Eye (tissue), 1 donor: ENCODE measurements at places on chromosomes 4 and X.
A peak's percentile ranks its signal among the peaks of the same experiment; 100 is the strongest.

DNA sequence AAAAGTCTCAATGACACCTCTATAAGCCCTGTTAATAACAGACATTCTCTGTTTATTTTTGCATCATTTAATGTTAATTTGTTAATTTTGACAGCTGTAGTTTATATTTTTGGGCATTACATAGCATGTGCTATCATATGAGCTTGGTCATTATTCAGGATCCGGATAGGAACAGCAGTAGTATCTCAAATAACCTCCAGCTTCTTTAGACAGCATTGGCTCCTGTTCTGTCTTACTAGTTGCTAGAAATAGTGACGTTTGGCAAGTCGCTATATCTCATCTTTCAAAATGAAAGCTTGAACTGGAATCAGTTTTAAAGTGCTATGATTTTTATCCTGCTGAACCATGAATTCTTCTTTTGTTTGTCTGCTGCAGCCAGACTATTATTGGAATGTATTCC is 9.0 kb upstream of the ADGRA3 start:
- DNase-seq, result no peak

DNA sequence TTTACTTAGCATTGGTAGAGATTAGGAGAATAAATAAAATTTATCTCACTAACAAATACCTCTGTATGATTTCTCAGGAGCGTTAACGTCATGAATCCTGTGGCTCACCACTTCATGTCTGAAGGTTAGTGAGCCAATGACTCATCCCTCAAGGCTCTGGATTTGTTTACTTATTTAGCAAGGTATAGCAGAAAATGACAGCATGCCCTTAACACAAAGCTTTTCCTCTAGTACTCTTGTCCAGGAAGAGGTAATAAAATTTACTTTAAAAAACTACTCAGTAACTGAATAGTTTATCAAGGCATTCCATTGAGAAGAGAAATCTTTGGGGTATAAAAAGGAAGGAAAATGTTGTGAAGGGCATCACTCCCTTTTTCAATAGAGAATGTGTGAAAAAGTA is 823.8 kb downstream of the CCSER1 start:
- no peak for DNase-seq

GRCh38 chr4:78747475-78747922 is 28.7 kb upstream of the BMP2K start:
- DNase-seq, result no peak

- peak; percentile 6 for DNase-seq
Observed at GRCh38 chrX:107596651-107597050, 31.7 kb upstream of the PRPS1 start.

GRCh38 chr4:108157655-108158054 is 11.1 kb downstream of the LEF1 start:
- no peak for DNase-seq

- DNase-seq, result peak; percentile 40
Observed at GRCh38 chr4:173488656-173489055, 41.4 kb downstream of the HAND2 start.

- DNase-seq, result no peak
Observed at GRCh38 chr4:1045193-1045594, 33.8 kb downstream of the FGFRL1 start.

DNA sequence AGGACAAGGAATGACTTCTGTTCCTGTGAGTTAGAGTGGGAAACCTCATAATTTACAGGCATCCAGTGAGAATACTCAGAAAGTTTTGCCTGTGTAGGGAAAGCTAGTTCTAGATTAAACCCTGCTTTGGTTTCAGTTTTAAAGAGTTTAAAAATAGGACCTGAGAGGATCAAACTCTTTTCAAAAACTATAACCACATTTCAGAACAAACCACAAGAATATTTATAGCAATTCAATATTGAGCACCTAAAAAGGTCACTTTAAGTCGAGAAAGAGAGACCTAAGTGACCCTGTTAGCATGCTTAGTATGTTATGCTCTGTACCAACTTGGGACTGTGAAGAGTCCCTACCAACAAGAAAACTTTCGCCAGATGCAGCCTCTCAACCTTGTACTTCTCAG is 17.4 kb upstream of the PWWP3B start:
- no peak for DNase-seq
